ENCODE measurements at places on chromosomes 12 and 14.

DNA sequence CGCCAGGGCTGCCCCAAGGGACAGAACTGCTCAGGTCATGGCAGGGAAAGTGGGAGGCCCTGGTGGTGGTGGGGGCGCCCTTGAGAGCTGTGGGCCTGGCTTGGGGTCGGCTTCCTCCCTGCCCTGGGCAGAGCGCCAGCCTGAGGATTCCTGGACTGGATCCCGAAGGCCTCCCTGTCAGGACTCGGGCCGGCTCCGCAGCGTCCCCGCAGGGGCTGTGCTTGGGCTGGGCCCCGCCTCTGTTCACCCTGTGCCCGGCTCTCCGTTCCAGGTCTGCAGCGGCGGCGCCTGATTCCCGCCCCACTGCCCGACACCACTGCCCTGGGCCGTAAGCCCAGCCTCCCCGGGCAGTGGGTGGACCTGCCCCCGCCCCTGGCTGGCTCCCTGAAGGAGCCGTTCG is 39.9 kb downstream of the KIF26A start:
- DNase-seq, result no peak

DNA sequence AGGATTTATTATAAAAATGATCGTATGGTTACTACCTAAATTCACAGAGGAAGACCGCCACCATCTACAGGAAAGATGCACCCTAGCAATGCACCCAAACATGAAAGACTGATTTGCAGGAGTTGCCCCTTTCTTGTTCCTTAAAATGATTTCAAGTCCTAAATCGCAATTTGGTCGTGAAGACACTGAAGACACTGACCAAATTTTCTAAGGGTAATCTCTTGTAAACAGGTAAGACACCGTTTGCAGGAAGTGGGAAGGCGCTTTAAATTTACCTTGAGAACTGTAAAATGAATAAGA is 1.0 kb downstream of the SOS2 start:
- no peak for DNase-seq

DNA sequence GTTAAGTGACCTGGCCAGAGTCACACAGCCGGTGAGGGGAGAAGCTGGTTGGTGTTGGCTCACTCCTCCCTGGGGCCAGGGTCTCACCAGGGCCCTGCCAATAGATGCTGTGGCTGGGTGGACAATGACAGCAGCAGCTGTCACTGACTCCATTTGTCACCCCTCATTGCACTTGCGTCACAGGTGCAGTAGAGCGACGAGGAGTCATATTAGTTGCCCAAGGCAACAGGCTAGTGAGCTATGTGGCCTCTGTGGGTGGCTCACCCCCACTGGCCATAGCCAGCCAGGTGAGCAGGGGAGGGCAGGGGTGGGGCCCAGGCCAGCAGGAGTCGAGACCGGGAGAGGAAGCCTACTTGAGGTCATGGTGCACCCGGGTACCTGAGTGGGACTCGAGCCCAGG is 9.7 kb downstream of the SLC25A47 start:
- DNase-seq, result no peak

GRCh38 chr12:66669541-66669940 is 9.3 kb downstream of the GRIP1 start:
- no peak for DNase-seq

- DNase-seq, result no peak
Measured at GRCh38 chr12:75863533-75863932, 168.0 kb downstream of the PHLDA1 start.

- no peak for DNase-seq
Measured at GRCh38 chr14:52413729-52414408, 99.8 kb downstream of the PTGER2 start.

DNA sequence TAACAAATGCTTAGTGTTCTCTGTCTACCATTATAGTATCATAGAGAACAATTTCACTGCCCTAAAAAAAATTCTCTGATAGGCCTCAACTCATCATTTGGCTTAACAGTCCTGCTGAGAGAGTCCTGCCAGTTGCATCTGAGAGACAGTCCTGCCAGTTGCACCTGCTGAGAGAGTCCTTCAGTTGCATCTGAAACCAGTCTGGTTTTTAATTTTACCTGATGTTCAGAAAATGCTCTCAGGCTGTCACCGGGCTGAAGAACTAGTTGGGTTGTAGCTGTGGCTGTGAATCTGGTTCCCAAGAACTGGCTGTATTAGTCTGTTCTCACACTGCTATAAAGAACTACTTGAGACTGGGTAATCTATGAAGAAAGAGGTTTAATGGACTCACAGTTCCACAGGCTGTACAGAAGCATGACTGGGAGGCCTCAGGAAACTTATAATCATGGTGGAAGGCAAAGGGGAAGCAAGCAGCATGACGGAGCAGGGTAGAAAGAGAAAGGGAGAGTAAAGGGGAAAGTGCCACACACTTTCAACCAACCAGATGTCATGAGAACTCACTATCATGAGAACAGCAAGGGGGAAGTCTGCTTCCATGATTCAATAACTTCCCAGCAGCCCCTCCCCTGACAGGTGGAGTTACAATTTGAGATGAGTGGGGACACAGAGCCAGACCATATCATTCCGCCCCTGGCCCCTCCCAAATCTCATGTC is 51.6 kb downstream of the PRKCH start:
- DNase-seq, result no peak

DNA sequence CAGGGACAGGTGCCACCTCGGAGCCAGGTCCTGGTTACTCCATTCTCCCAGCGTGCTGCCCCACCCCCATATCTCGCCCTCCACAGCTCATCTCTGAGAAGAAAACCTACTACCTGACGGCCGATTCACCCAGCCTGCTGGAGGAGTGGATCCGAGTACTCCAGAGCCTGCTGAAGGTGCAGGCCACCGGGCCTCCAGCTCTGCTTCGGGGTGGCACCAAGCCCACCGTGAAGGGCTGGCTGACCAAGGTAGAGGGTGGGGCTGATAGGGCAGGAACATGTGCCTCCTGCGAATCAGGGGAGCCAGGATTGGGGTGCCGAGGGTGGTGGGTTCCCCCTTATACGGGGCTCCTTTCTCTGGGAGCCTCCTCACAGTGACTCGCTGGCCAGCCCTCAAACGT is 25.9 kb downstream of the PIGH start:
- no peak for DNase-seq

GRCh38 chr12:31280183-31280582 is 45.8 kb downstream of the SINHCAF start:
- no peak for DNase-seq

GRCh38 chr14:98112194-98112780 is 1159.7 kb downstream of the BCL11B start:
- DNase-seq, result no peak

GRCh38 chr12:106631150-106631549 is 48.3 kb downstream of the RFX4 start:
- no peak for DNase-seq

DNA sequence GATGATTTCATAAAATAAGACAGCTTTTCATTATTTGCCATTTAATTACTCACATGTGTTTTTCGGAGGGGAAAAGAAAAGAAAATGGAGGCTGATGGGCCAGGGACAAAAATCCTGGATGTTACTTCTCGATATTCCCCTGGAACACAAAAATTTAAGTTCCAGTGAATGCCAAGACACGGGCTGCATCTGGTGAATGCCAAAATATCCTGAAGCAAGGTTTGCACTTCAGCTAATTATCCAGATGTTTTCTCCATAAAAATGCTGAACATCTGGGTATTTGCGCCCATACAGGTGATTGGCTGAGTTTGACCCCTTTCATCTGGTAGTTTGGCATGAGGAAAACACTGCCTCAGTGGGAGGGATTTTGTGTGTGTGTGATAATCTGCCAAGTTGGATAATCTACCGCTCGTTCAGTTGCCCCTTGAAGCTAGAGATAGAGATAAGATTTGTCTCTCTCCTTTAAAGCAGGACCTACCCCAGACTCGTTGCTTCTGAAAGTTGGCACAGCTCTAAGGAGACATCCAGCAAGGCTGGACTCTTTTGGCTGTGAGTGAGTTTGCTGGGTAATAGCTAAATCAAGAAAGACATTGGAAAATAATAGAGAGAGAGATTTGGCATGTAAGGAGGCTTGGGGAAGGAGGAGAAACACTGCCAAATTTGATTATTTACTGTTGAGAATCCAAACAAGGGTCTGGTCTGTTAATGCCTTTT is 390.0 kb downstream of the EGLN3 start:
- DNase-seq, result no peak

DNA sequence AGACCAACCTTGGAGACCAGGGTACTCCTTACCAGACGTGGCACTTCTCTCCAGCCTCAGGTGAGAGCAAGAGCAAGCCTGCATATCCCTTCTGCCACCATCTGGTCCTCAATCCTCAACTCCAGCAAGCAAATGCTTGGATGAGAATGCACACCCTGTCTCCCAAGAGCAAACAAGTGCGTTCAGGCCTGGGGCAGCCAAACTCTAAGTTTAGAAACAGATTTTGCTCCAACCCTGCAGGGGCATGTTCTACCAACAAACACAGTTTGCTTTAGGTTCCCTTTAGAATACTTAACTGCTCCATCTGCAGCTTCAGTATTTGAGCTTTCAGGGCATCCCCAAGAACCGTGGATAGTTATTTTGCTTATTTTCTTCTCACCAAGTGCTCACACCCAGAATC is 55.9 kb upstream of the FICD start:
- DNase-seq, result no peak

DNA sequence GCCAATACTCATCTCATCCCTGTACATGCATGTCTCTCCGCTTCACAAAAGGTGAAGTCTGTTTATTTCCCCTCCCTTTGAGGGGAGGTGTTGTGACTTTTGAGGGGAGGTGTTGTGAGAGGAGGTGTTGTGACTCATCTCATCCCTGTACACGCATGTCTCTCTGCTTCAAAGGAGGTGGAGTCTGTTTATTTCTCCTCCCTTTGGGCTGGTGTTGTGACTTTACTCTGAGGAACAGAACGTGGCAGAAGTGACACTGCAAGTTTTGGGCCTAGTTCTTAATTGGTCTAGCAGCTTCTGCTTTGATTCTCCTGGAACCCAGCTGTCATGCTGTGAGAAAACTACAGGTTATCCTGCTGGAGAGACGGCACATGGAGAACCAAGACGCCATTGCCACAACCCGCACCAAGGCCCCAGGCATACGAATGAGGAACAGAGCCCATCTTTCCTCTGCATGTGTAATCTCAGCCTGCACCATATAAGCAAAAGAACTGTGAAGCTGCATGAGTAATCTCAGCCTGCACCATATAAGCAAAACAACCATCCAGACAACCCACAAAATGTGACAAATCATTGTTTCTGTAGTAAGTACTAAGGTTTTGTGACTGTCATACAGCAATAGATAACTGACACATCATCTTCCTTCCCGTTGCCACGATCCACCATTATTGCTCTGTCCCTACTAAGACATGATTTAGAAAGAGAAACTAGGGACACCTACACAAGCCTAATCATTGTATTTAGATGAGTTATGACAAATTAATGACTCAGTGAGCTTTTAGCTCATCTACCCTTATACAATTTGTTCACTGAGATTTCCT is 30.0 kb downstream of the GALNT4 start:
- no peak for DNase-seq

DNA sequence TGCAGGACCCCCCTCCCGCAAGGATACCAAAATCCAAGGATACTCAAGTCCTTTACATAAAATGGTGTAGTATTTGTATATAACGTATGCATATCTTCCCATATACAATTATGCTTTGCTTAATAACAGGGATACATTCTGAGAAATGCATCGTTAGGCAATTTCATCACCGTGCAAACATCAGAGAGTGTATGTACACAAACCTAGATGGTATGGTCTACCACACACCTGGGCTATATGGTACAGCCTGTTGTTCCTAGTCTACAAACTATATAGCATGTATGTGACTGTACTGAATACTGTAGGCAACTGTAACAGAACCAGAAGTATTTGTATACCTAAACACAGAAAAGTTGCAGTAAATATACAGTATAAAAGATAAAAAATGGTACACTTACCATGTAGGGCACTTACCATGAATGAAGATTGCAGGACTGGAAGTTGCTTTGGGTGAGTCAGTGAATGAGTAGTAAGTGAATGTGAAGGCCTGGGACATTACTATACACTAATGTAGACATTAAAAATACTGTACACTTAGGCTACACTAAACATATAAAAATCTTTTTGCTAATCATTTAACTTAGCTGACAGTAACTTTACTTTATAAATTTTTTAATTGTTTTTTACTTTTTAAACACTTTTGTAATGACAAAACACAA is 141.1 kb downstream of the SLC41A2 start:
- DNase-seq, result no peak

- DNase-seq, result no peak
Measured at GRCh38 chr12:122086641-122087285, 8.2 kb downstream of the MLXIP start.

GRCh38 chr12:115872212-115872611 is 405.3 kb downstream of the MED13L start:
- no peak for DNase-seq

- no peak for DNase-seq
Measured at GRCh38 chr12:109605599-109606228, 32.1 kb downstream of the MVK start.

DNA sequence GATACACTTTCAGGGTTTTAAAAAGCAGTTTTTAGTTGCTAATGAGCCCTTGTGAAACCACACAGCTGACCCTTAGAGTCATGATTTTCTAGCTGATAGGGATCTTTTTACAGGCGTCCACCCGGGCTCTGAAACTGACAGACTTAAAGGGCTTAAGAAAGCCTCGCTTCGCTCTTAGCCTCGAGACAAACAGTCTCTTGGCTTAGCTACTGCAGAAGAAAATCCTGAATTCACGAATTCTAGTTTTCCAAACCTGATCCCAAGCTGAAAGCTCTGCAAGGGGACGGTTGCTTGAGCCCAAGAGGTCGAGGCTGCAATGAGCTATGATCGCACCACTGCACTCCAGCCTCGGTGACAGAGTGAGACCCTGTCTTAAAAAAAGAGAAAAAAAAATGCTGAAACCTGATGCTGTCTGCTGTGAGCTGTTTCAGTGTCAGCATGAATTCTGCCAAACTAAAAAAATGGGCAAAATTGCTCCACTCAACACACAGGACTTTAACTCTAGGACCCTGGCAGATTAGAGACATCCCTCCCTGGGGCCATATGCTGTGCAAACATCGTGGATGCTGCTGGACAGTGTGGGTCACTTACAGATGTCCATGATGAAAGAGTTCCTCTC is 3.1 kb upstream of the HPD start:
- no peak for DNase-seq

DNA sequence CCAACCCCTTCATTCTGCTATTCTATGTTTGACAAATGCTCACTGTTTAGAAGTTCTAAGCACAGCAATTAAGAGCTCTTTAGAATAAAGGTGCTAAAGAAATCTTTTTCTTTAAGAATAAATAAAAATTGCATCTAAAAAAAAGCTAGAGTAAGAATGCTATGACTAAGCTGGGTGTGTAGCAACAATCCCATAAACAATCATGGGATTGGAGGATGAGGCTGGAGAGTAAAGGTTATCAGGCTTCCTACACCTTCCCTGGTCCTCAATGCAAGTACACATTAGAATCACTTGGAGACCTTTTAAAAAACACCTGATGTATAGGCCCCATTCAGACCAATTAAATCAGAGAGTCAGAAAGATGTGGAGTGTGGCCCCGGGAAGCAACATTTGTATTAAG is 88.3 kb downstream of the CIT start:
- DNase-seq, result no peak

DNA sequence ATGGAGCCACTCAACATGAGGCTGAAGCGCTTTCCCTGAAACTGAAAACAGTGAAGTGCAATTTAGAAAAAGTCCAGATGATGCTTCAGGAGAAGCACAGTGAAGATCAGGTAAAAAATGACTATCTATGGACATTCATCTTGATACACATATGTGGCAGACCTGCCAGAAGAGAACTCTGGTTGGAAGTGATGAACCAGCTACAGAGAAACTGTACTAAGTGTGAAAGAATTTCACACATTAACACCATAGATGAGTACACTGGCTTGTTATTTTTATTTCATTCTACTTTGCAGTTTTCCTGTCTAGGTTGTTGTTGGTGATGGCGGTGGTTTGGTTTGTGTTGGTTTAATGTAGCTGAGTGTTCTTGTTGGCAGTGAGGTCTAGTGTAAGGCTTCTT is 174.7 kb downstream of the ESR2 start:
- DNase-seq, result no peak
